CD14-positive monocyte (primary cell): ENCODE measurements at places on chromosomes 12 and 14.

- no peak for DNase-seq
These were observed 4.3 kb upstream of the PRICKLE1 start for GRCh38 chr12:42593874-42594273.

DNA sequence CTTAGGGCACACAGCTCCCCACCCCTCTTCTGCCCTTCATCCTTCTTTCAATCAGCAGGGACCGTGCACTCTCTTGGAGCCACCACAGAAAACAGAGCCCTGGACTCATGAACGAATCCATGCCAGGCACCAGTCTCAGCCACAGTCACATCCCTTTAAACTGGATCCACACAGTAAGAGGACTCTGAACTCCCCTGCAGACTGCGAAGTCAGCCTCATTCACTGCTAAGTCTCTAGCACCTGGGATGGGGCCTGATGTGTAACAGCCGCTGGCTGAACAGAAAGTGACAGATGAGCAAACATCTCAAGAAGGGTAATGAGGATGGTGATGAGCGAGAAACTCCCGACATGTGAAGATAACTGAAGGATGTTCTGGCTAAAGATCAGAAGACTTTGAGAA, 45.8 kb upstream of the IQSEC3 start:
- no peak for DNase-seq

- DNase-seq: peak; percentile 49
These were observed 672 bp downstream of the RDH11 start for GRCh38 chr14:67694791-67695393.

GRCh38 chr12:10069976-10070375, 28.8 kb downstream of the CLEC1A start:
- peak; percentile 72 for DNase-seq

DNA sequence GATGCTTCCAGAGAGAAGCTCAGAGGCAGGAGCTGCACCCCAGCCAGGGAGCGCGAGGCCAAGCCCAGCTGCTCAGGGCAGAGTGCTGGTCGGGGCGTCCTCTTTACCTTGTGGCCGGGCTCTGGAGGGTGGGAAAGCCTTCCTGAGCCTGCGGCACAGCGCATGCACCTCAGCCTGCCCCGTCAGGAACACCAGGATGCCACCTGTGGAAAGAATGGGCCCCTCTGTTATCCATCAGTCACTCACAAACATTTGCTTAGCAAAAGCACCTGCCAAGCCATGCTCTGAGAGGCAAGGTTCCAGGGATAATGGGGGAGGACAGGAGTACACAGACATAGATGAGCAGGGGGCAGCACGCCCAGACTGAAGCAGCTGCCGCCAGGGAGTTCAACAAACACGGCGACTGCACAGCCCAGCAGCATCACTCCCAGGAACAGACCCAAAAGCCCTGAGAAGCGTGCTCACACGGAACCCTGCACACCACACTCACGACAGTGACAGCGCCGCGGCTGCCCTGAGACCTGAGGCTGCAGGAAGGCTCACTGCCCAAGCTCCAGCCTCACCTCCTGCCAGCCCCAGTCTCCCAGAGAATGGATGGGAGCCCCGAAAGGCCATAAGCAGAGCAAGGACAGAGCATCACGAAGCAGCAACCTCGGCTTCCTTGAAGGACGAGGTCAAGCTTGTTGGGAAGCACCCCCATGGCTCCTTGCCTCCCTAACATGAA, 21.8 kb downstream of the DHX37 start:
- DNase-seq: no peak

GRCh38 chr12:19038209-19038608, 91.3 kb upstream of the PLEKHA5 start:
- DNase-seq: no peak

DNA sequence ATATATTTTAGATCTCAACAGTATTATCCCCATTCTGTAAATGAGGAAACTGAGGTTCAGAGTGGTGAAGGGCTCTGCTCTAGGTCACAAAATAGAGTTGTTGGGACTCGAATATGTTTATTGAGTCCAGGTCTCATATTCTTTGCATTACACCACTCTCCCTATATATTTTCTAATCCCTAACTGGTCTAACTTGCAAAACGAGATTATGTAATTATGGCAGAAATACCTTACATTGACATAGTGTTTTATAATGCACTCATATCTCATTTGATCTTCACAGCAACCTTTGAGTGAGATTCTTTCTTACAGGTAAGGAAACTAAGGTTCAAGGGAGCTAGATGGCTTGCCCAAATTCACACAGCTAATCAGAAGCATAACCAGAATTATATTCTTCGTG, 106.9 kb upstream of the LRIG3 start:
- DNase-seq: no peak

DNA sequence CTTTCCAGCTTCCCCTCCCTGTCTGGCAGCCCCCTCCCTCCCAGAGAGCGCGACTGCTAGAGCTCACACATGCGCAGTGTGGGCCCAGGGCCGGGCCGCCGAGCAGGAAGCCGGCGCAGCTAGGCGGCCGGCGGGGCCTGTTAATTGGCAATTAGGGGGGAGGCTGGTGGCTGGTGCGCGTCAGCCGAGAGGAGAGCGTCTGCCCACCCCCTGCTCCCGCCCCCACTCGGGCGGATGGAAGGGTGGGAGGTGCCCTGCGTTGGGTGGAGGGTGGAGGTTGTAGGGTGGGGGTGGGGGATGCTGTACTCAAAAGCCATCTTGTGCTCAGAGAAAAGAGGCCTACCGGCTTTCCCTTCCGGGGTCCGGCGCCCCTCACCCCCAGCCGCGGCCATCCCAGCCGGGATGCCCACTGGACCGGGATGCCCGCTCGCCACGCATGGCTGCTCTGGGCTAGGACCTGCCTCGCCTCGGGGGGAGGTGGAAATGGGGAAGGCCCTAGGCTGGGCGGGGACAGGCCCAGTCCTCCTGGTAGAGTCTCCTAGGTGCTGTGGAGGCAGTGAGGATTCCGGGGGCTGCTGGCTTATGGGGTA, 9.2 kb downstream of the HOXC8 start:
- DNase-seq: no peak

GRCh38 chr12:14843425-14843887, at the start of gene ART4:
Gene ART4 (minus strand): TSS chr12:14843526. CDS start chr12:14843113, 413 bp downstream.
- no peak for DNase-seq

DNA sequence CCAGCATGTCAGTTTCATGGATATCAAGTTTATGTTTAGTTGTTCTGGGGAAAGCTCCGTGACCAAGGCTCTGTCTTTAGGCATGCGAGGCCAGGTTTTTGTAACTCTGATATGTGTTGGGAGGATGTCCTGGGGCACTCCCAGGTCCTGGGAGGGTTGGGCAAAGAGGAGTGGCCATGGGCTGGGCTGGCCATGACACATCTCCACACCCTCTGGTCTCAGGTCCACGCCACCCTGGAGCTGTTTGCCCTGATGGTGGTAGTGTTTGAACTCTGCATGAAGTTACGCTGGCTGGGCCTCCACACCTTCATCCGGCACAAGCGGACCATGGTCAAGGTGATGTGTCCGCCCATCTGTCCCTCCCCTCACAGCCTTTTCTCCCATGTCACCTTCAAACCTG, 46.4 kb downstream of the TPCN1 start:
- no peak for DNase-seq

DNA sequence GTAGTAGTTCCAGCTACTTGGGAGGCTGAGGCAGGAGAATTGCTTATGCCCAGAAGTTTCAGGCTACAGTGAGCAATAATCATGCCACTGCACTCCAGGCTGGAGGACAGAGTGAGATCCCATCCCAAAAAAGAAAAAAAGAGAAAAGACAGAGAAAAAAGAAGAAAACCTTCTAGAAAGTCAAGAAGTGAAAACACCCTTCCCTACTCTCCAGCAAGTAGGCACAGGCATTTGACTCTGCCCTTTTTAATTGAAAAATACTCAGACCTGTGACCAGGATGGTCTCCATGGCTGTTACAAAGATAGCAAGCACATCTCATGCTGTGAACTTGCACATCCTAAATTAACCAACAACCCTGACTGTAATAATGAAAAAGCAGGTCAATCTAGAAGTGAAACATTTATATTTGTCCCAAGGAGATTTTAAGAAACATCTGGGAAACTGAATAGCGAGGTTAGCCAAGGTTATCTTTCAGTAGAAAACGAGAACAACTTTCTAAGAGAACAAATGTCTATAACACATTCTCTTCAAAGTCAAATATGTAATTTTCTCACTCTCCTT, 2.0 kb downstream of the TMTC1 start:
- no peak for DNase-seq

DNA sequence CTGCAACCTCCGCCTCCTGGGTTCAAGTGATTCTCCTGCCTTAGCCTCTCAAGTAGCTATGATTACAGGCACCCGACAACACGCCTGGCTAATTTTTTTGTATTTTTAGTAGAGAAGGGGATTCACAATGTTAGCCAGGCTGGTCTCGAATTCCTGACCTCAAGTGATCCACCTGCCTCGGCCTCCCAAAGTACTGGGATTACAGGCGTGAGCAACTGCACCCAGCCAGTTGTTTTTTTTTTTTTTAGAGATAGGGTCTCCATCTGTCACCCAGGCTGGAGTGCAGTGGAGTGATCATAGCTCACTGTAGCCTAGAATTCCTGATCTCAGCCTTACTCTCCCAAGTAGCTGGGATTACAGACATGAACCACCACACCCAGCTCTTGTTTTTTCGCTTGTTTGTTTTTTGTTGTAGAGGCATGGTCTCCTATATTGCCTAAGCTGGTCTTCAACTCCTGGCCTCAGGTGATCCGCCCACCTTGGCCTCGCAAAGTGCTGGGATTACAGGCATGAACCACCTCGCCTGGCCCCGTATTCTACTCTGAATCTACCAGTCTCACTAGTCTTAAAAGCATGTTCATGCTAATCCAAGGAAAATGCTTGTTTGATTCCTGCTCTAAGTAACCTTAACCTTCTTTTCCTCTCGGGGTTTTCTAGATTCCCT, 31.7 kb upstream of the STRN3 start:
- DNase-seq: no peak

DNA sequence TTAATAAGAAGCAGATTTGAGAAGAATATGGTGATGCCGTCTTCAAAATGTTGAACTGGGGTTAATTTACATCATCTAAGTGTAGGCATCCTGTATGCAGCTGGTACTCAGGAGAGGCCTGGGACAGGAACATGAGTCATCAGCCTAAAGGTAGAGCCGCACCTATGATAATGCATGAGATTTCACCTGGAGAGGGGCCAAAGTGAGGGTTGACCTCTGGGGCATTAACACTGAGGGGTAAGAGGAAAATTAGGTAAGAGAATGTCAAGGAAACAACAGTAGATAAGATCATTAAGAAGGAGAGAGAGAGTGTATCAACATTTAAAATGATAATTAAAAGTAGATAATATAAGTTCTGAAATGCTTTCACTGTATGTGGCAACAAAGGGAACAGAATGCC, 20.2 kb upstream of the SSTR1 start:
- DNase-seq: no peak

DNA sequence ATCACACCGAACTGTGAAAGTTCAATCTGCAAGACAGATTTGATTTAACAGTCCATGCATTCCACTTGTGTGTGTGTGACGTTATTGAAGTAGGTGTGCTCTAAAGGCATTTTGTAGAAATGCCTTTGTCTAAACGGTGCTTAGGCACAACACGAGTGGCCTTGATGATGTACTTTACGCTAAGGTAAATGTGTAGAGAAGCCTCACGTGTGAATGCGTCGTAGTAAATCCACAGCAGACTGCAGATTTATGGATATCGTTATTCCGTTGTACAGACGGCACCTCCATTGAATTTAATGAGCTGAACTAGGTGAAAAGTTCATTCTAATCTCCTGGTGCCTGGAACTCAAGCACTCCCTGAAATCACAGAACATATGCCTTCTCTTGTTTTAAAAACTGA, 202.8 kb upstream of the STXBP6 start:
- no peak for DNase-seq

GRCh38 chr12:16857456-16857923, 251.5 kb upstream of the LMO3 start:
- DNase-seq: no peak

GRCh38 chr12:66612090-66612775, 66.6 kb downstream of the GRIP1 start:
- DNase-seq: no peak

DNA sequence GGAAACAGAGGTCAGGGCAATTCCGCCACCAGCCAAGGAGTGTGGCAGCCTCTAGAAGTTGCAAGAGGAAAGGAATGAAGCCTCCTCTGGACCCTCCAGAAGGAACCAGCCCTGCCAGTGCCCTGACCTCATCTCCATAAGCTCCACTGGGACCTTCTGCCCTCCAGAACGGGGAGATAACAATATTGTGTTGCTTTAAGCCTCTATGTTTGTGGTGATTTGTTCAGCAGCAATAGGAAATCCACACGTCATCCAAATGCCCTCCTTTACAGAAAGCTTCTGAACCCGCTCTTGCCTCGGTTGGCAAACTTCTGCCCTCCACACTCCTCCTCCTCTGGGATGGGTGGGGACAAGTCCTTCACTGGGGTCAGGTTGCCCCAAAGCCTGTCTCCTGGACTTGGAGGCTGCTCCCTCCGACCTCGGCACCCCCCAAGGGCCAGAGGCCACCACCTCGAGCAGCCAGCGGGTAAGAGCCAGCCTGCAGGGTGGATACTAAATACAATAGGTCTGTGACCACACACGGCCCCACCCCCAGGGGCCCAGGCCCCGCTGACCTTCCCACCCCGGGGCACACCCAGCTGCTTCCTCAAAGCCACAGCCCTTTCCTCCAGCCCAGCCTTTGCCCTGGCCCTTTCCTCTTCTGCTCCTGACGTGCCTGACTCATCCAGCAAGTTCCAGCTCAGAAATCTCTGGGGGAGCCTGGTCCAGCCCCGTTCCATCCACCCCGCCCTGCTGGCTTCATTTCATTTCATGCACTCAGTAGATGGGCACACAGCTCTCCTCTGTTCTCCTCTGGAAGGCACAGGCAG, 58.7 kb upstream of the NCOR2 start:
- DNase-seq: peak; percentile 94

GRCh38 chr12:202081-202731, 11.8 kb downstream of the SLC6A12 start:
- DNase-seq: no peak

DNA sequence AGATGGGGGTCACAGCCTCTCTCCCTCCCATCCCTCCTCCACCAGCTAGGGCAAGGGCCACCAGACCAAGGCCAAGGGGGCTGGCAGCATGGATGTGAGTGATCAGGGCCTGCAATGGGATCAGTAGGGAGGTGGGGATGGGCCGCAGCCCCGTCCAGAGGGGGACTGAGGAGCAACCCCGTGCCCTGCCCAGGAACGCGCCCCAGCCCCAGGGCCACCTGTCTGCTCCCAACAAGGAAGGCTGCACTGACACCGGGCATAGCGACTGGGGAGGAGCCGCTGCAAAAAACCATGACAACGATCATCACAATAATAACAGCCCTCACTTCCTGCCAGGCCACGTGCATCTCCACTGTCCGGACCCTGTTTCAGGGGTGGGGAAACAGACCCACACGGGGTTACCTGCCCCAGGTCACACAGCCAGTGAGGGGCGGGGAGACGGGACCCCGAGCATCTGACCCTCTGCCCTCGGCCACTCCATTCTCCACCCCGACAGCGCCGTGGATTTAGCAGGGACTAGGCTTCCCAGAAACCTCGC, 24.3 kb downstream of the NCOR2 start:
- peak; percentile 43 for DNase-seq
